ENCODE measurements at places on chromosomes 12 and 14. TPM values are rescaled to one million over a fixed set of nuclear protein-coding genes. Genes with fewer than 3 reads are reported as not detected.

BICDL1 gene
- total RNA-seq: not detected

FAM90A1 gene
- total RNA-seq: not detected

EPS8 gene
- total RNA-seq: 12.9 TPM

CMTM5 gene
- not detected for total RNA-seq

IL22 gene
- total RNA-seq: not detected

CELA1 gene
- total RNA-seq: not detected

DNA sequence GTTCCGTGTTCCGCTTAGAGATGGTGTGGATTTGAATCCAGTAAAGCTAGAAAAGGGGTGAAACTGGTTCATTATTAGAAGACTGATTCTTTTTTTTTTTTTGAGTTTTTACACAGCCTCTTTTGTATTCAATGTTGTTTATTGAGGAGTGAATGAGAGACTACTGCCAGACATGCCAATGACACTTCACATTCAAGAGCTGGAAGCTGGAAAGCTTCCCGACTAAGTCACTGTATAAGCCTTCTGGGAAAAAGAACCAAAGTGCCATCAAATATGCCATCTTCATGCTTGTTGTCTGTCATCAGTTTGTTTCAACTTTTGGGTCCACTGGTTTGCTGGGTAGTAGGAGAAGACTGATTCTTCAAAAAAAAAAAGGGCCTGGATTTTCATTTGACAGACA is 164.8 kb downstream of the ATP23 start:
- DNase-seq: no peak

GRCh38 chr12:42732908-42733411 is 143.4 kb upstream of the PRICKLE1 start:
- no peak for DNase-seq

DNA sequence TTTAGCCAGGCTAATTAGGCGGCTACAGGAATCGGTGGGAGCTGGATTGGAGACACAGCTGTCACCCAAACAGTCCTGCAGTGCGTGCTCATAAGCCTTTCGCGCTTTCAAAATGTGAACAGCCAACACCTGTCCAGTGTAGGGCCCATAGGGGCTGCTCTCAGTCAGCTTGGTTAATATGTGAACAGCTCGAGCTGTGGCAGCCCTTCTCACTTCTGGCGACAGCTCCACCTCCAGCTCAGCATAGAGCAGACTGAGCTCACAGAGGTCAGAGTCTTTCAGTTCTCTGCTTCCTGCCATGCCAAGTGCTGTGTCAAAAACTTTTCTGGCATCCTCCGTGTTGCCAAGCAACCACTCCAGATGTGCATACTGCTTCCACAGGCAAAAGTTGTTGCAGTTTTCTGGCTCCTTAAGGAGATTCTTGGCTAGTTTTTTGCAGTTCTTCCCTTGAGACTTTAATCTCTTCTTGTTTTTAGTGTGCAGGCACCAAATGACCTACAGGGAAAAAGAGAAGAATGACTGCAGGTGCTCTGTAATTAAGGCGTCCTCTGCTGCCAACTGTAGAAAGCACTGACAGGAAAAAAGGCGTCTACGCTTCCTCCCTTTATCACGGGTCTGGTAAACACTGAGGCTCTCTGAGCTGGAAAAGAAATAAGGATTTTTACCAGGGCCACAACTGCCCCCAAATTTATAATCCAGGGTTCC is 32.5 kb downstream of the PSMC1 start:
- no peak for DNase-seq

GRCh38 chr14:28785096-28785952 is 18.7 kb downstream of the FOXG1 start:
- DNase-seq: peak; percentile 55

All from psoas muscle (tissue), 8 donors.